NCI-H2171 (cell line): ENCODE measurements at places on chromosomes 12 and 14.

GRCh38 chr14:34981743-34982420 lies 910 bp upstream of the SRP54 start:
- peak; percentile 28 for DNase-seq

- DNase-seq: no peak
These were observed 109.7 kb downstream of the SLC25A47 start for GRCh38 chr14:100432652-100433427.

- DNase-seq: no peak
These were observed 20.3 kb upstream of the DRAM1 start for GRCh38 chr12:101857043-101857558.

DNA sequence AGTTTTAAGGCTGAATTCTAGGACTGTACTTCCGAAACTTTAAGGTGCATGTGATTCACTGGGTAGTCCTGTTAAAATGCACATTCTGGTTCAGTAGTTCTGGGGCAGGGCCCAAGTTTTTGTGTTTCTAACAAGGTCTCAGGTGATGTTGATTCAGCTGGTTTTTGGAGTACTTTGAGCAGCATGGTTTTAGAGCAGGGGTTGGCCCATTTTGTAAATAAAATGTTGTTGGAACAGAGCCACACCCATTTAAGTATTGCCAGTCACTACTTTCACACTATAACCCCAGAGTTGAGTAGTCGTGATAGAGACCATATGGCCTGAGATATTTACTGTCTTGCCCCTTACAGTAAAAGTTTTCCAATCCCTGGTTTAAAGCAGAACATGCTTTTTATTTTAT lies 111.3 kb downstream of the SYNE2 start:
- DNase-seq: no peak

DNA sequence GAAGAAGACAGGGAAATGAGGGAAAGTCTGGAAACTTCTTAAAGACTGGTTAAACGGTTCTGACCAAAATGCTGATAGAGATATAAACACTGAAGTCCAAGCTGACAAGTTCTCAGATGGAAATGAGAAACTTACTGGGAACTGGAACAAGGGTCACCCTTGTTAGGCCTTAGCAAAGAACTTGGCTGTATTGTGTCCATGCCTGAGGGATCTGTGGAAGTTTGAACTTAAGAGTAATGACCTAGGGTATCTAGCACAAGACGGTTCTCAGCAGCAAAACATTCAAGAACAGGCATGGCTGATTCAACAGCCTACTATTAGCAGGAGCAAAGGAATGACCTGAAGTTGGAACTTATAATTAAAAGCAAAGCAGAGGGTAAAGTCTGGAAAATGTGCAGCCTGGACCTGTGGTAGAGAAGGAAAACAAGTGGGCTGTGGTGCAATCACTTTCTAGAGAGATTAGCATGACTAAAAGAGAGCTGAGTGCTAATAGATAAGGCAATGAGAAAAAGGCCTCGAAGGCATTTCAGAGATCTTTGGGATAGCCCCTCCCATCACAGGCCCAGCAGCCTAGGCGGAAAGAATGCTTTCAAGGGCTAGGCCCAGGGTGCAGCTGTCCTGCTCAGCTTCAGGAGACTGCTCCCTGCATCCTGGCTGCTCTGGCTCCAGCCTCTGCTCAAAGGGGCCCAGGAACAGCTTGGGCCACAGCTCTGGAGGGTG lies 60.3 kb downstream of the ATP2B1 start:
- DNase-seq: no peak

GRCh38 chr12:21683115-21683514 lies 25.5 kb upstream of the LDHB start:
- DNase-seq: no peak

DNA sequence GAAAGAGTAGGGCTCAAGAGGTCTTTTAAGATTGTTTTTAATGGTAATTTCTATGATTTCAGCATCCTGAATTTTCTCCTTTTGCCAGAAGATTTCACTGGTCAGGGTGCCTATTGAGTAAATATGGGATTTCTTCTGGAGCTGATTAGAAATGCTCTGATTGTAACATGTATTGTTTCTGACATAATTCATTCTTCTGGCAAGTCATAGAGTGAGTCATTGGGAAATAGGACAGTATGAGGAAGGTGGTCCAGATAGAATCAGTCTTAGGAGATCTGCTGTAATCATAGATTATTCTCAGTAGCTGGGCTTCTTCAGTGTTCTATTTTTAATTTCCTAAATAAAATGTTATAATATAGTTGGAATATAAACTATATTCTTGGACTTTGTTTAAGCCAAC lies 182.0 kb upstream of the NAV3 start:
- DNase-seq: no peak

- DNase-seq: no peak
These were observed 2.9 kb upstream of the PFDN5 start for GRCh38 chr12:53292426-53292825.

DNA sequence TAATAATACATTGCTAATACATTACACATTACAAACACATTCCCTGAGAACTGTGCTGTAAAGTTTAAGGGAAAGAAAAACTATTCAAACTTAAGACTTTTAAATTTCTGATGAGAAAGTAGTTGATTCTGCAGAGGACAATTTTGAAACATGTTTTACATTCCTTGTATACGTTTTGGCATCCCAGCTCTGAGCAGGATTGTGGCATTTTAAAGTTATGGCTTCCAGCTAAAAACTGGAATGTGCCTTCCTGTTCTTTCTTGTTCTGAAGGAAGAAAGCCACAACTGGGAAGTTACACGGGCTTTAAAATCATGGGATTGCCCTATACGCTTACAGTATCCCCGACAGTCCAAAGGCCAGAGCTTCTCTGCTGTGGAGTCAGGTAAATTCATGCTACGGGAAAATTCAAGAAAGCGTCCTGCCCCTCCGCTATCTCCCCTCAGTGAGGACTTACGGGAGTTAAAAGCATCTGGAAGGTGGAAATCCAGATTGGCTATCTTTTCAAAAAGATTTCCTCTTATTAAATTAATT lies 10.8 kb upstream of the KLHL42 start:
- DNase-seq: no peak

- DNase-seq: no peak
These were observed 5.5 kb downstream of the AKT1 start for GRCh38 chr14:104789752-104790743.

DNA sequence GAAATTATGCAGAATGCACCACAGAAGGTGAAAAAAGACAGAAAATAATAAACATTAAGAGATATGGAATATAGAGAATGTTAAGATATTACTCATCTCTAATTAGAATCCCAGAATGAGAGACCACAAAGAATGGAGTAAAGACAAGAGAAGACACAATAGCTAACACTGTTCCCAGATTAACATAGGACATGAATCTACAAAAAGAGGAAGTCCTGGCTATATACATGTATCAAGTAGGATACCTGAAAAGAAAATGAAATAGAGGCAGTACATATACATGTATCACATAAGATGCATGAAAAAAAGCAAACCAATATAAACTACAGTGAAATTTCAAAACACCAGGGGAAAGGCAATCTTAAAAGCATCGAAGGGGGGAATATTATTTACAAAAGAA lies 5.6 kb upstream of the EPS8 start:
- DNase-seq: no peak

GRCh38 chr12:64036414-64036813 lies 185.7 kb downstream of the KICS2 start:
- DNase-seq: no peak

GRCh38 chr12:130043685-130044406 lies 118.4 kb upstream of the FZD10 start:
- DNase-seq: no peak

DNA sequence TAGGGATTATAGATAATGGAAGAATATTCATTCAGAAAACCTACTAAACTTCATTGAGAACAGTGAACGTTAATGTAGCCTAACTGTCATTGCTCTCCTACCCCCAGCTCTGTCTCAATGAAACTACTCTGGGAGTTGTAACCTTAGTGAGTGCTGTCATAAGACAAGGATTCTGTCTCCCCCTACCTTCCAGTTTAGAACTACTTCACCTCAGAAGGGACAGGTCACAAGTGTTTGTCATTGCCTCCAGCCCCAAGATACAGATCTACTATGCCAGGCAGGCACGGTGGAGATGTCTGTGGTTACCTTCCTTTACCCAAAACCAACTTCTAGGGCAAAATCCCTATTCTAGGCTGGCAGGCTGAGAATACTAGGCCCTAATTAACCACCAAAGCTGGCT lies 833.1 kb upstream of the SEL1L start:
- no peak for DNase-seq

DNA sequence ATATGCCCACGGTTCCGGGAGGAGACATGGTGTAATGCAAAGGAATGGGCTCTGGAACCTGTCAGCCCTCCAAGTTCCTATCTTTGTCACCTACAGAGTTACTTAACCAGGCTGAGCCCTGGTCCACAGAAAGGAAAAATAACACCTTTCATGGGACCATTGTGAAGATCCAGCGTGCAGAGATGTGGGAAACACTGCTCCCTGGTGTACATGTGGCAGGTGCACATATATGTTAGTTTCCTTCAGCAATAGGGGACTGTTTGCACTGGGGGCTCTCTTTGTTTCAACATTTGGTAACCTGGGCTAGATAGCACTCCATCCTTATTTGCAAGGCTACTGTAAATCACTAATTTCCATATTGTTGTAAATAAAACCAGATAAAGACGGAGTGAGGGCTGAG lies 72.3 kb downstream of the ANO2 start:
- peak; percentile 10 for DNase-seq

DNA sequence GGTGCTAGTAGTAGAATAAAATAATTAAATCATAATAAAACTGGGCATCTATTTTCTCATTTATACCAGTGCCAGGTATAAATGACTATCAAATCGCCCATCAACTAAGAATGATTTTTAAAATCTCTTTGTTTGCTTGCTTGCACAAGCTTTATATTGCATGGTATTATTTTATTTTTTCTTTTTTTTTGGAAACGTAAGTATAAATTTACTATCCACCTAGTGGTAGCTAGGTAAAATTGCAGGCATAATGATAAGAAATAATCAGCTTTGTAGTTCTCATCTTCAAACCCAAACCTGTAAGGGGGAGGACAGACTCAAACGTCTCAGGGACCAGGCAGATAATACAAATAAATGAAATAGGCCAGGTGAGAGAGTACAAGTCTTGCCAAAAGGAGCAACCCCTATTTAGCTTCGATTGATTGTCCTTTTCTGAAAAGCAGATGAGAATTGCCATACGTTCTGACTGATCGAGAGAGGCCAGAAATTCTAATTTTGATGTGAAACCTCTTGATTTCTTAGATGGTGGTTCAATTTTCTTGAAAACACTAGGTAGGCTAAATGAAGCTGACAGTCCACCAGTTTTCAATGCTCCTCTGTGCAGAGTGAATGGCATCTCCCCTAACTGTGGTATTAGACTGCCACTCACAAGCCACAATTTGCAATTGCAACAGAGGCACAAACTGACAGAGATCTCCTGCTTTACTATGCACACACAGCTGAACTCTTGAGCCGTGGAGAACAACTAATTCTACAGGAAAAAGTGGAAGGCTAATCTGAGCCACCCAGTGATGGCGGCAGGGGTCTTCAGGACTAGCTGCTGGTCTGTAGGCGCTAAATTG lies 189.3 kb downstream of the DACT1 start:
- DNase-seq: no peak

- no peak for DNase-seq
These were observed 6.0 kb upstream of the GPR84 start for GRCh38 chr12:54370171-54370730.

GRCh38 chr12:20646239-20646827 lies 48.8 kb upstream of the SLCO1C1 start:
- DNase-seq: no peak

GRCh38 chr12:753611-754472 lies 1.5 kb downstream of the WNK1 start:
- DNase-seq: no peak

DNA sequence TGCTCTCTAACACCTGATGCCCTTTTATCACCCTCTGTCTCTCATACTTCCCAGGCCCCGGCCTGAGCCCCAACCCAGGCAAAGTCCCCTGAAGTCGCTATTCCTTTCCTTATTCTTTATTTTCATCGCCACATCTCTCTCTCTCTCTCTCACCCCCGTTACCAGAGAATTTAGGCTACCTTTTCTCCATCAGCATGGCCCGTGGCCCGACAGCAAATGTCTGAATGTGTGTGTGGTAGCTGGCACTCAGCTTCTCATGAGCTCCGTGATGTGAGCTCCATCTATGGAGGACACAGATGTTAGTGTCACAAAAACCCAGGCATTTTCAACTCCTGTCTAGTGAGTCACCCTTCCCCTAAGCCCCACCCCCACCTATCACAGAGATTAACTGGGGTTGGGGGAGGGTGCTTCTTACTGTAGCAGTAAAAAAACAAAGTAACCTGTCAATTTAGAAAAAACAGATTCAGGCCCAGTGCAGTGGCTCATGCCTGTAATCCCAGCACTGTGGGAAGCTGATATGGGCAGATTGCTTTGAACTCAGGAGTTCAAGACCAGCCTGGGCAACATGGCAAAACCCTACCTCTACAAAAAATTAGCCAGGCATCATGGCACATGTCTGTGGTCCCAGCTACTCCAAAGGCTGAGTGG lies 53.8 kb downstream of the VCPKMT start:
- peak; percentile 14 for DNase-seq

DNA sequence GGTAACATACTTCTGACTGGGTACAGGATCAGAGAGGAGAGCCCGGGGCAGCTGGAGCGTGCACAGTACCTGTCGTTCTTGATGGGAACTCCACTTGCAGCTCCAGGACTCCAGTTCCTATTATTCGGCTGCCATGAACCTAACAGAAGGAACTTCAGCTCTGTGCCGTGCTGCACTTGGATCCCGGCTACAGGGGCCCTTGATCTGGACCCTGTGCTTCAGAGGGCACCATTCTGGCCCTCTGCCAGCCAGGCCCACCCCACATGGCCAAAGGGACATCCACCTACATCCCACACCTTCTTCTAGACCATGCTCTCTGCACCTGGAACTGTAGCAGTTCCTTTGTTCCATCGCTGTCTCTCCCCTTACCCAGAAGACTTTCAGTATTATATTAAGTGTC lies 58.2 kb downstream of the PAX9 start:
- no peak for DNase-seq

- no peak for DNase-seq
These were observed 11.2 kb downstream of the SDS start for GRCh38 chr12:113392520-113392919.

DNA sequence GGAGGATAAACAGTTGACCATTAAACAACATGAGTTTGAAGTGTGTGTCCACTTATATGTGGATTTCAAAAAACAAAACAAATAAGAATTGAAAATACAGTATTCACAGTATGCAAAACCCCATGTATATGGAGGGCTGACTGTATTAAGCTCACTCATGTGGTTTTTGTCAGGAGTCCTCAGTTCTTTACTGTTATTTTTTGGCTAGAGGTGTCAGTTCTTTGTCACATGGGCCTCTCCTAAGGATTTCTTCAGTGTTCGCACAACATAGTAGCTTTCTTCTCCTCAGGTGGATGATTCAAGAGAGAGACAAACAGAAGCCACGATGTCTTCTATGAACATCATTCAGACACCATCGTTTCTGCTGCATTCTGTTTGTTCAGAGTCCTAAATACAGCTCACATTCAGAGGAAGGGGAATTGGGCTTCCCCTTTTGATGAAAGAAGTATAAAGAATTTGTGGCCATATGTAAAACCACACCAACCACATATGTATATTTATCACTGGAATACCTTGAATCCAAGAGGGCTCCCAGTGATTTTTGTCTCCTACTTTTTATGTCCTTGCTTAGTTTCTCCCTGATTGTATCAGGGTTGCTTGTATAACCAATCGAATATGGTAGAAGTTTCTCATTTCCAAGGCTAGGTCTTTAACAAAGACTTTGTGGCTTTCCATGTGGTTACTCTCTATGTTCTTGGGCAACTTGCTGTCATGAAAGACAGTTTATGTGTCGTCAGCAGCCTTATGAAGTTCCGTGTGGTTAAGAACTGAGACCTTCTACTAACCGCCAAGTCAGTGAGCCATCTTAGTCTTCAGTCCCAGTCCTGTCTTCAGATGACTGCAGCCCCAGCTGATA lies 18.9 kb downstream of the MNAT1 start:
- DNase-seq: no peak

GRCh38 chr14:54798465-54799124 lies 104.0 kb downstream of the GCH1 start:
- no peak for DNase-seq
